ENCODE measurements at places on chromosomes 4 and X.

DNA sequence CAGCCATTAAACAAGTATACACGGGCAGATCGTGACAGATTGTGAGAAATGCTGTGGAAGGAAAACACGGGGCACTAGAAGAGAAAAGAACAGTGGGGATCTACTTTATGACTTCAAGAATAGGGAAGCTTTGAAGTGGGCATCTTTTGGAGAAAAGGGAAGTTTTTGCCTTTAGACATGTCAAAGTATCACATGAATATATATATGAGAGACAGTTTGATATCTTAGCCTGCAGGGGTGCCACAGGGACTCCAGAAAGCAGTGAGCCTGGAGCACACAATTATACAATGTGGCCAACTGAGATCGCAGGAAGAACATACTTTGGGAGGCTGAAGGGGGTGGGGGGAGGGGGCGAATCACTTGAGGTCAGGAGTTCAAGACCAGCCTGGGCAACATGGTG is 35.7 kb downstream of the RELL1 start:
- DNase-seq: no peak

- peak; percentile 16 for DNase-seq
Measured at GRCh38 chr4:158209825-158210807, at the start of gene TMEM144. Gene TMEM144, plus strand, starts transcription at chr4:158210486. Its CDS starts 2,182 bp downstream, at chr4:158212668.

GRCh38 chr4:40321574-40322275 is 13.4 kb upstream of the CHRNA9 start:
- no peak for DNase-seq

- no peak for DNase-seq
Measured at GRCh38 chr4:81211956-81212355, 3.1 kb downstream of the PRKG2 start.
